ENCODE measurements at places on chromosomes 13 and 19.

GRCh38 chr19:33811736-33812387 is 15.2 kb downstream of the KCTD15 start:
- DNase-seq, result no peak

DNA sequence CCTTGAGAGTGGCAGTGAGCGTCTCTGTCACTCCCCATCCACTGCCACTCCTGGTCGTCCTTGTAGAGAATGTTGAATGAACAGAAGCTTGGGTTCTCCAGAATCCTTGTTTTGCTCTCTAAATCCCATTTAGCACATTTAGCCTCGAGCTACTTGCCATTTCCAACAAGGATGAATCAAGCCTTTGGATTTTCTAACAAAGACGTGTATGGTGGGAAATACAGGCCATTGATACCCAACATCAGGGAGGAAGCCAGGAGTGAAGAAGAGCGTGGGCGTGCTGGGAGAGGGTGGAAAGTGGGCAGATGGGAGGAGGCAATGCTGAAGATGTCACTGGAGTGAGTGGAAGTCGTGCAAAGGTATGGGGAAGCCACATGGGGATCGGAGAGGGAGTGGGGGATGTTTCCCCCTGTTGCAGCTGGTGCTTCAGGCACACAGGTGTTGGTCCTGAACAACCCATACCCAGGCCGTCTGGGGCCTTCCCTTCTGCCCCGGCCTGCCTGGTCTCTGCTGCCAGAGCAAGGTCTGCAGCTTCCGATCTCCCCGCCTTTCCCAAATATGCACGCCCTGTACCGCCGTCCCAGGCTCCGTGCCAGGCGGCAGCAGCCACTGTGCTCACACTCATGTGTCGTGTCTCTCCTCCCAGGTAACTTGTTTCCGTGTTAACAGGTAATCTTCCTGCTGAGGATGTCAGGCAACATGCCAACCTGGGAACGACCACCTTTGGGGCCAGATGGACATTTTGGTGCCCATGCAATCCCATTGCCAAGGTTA is 48.7 kb downstream of the ZIC5 start:
- no peak for DNase-seq

- no peak for DNase-seq
Measured at GRCh38 chr19:43460362-43461016, 4.9 kb downstream of the LYPD3 start.

- DNase-seq, result no peak
Measured at GRCh38 chr13:110581506-110582185, 20.1 kb upstream of the RAB20 start.

DNA sequence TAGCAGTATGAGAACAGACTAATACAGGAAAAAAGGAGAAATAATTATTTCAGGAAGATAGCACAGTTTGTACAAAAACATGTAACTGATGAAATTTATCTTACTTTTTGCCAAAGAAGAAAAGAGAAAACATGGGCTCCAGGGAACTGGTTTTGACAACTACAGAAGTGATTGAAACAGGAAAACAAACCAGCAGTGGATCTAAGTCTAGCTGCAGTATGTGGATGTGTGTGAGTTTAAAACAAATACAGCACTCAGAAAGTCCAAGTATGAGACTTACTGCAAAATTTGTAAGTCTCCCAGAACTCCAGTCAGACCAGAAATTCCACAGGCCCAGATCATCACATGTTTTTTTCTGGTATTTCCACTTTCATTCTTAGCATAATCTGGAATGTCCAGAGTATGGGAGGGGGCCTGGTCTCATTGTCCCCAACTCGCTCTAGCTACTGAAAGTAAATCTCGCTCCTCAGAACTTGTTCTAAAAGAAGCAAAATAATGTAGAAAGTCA is 259.5 kb downstream of the NHLRC3 start:
- DNase-seq, result no peak

GRCh38 chr13:36259361-36260137 is 38.1 kb downstream of the CCDC169 start:
- no peak for DNase-seq

GRCh38 chr19:8161135-8161646 is 11.8 kb upstream of the FBN3 start:
- DNase-seq, result peak; percentile 9

DNA sequence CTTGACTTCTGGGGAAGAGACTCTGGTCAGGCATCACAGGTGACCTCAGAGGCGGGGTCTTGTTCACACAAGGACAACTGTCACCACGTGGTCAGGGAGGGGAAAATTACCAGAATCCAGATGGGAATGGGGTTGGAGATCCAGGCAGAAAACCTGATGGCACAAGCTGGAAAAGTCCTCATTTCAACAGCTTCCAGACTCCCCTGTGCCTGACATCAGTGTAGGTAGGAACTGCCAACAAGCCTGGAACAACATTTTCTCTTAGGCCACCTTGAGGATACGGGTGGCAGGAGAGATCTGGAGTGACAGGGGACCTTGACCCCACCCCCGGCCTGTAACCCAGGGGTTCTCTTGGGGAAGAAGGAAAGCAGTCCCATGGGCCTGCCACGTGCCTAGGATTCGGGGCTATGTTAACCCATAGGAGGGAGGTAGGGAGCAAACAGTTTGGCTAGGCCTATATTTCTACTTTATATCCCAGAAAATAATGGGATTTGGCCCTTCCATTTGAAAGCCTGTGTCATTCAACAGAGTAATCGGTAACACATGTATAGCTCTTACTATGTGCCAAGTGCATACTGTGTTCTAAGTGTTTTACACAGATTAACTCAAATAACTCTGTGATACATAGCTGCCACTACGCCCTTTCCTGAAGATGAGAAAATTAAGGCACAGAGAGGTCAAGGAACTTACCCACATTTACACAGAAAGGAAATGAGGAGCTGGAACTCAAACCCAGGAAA is 44.9 kb upstream of the C13orf42 start:
- no peak for DNase-seq

DNA sequence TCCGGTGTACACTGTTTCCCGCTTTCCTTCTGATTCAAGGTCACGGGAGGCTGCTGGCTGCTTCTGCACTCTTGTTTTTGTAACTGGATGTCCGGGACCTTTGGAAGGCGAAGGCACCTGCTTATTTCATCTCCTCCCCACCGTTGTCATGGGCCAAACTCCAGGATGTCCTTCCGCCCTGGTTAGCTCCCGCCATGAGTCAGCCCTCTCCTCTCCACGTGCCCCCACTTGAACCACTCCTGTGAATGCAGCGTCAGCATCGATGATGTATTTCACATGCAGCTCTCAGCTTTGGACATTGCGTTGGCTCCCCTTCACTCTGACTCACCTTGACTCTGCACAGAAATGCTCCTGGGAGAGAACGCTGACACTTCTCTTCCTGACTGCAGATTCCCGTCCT is 5.5 kb upstream of the GALP start:
- no peak for DNase-seq

- no peak for DNase-seq
Measured at GRCh38 chr13:109834973-109835720, 48.8 kb upstream of the IRS2 start.

DNA sequence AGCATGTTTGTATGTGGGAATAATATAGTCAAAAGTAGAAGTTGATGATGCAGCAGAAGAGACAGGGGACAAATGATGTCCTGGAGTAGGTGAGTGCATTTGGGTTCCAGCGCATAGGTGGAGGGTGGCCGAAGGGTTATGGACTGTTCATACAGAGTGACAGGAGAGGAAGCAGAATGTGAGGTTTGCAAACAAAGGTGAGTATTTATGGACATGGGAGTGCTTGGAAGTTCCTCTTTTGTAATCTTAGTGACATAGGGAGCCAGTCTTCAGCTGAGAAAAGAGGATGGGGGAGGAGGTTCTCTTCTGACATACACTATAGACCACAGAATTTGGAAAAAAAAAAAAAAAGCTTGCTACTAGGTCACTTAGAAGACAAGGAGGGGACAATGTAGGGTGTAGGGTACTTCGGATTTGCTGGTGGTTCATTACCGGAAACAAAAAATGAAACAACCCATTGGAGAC is 331.6 kb downstream of the DLEU7 start:
- DNase-seq, result peak; percentile 7

GRCh38 chr19:4140237-4140711 is 13.2 kb upstream of the CREB3L3 start:
- DNase-seq, result peak; percentile 75

DNA sequence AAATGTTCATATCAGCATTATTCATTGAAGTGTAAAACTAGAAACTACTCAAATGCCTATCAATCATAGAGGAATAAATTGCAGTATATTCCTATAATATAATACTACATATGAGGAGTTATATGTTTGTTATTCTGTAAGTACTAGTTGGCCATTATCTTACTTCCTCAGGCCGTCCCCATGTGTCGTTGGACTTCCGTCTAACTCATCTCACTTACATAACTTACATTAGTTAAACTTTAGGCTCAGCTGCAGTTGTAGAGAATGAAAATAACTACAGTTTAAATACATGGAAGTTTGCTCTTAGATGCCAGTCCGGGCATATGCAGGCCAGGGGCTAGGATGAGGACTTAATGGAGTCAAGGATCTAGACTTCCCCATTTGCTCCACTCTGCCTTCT is 8.6 kb upstream of the EPSTI1 start:
- no peak for DNase-seq

DNA sequence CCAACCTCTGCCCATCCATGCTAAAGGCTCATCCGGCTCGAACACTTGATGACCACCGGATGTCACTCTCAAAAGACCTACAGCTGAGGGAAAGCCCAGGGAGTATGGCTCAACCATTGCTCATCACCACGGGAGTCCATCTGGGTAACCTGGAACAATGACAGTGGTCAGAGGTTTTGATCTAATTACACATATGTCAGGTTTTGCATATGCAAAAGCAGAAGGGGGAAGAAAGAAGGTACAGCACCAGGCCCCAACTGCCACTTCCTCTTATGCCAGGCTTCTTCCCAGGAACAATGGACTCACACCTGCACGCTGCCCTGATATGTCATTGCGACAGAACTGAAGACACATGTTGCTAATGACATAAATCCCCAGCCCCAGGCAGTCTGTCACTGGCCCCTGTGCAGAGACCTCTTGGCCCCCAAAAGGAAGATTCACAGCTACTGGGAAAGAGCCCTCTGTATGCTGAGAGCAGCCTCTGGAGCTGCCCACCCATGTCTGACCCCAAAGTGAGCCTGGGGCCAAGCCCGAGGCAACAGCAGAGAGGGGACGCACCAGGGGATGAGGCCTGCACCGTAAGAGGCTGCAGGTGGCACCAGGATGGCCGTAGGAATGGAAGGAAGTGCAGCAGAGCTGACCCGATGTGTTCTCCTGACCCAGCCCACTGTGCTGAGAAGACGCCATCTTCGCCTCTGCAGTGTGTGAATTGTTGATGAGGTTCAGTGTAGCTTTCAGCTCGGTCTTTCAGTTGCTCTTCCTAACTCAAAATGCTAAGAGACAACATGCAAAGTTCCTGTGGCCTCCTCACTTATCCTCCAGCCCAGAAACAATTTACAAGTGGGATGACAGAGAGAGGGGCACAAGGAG is 26.3 kb downstream of the EPS15L1 start:
- no peak for DNase-seq

- DNase-seq, result no peak
Measured at GRCh38 chr13:91450913-91451312, 52.5 kb downstream of the GPC5 start.

- DNase-seq, result no peak
Measured at GRCh38 chr19:18704971-18705370, 21.5 kb downstream of the CRTC1 start.

DNA sequence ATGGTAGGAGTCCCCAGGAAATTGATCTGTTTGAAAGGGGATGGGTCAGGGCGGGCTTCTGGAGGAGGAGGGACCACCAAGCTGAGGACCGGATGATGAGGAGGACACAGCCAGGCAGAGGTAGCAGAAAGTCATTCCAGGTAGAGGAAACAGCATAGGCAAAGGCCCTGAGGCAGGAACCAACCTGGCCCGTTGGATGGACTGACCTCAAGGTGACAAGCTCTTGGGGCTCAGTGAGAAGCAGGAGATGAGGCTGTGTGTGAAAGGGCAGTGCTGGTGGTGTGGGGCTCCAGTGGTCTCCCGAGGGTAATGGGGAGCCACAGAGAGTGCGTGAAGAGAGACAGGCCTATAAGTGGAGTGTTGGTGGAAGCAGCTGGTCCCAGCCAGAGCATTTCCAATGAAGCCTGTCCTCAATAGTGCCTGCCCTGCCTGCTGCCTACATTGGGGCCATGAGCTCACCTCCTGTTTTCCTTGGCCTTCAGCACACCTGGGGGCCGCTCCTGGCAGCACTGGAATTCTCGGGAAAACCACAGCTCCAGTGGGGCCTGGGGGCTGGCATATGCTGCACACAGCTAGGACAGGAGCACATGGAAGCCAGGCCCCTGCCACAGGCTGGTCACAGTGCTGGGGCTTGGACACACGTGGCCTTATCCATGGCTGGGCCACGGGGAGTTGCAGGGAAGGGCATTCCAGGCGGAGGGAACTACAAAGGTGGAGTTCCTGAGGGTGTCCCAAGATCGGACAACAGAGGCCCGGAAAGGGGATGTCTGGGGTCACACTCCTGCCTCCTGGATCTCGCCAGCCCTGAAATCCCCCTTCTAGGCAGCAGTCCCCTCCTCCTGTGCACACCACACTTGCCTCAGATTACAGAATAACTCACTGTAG is 2.3 kb upstream of the COMP start:
- no peak for DNase-seq

GRCh38 chr13:50082426-50083281 is 67.4 kb downstream of the KCNRG start:
- peak; percentile 42 for DNase-seq
